Amniotic stem cell (primary cell): ENCODE measurements at places on chromosomes 13 and 19.
A peak's percentile ranks its signal among the peaks of the same experiment; 100 is the strongest.

DNA sequence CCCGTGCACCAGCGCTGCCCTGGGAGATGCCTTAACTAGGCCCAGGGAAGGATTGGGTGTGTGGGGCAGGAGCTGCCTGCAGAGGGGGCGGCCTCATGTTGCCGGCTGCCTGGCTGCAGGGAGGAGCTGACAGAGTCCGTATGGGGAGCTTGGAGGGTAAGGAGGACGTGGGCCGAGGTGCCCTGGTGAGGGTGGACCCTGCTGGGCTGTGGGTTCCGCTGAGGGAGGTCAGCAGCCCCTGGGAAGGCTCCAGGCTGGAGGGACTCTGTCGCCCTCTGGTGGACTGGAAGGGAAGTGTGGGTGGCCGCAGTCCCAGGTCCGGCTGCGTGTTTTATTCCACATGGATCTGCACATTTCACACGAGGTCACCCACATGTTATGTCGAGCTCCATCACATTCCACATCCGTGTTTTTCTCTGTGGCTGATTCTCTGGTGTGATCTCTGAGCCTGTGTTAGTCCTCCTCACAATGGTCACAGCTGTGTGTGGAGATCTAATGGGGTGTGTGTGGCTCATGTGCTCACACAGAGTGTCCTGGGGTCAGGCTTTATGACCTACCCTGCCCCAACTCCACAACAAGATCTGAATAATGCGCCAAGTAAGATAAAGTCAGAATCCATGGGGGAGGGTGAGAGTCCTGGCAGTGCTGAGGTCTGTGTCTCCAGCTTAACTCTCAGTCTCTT lies 1.8 kb upstream of the CEACAM8 start:
- DNase-seq: no peak

GRCh38 chr13:99288089-99288488 lies 19.1 kb downstream of the GPR183 start:
- no peak for DNase-seq

DNA sequence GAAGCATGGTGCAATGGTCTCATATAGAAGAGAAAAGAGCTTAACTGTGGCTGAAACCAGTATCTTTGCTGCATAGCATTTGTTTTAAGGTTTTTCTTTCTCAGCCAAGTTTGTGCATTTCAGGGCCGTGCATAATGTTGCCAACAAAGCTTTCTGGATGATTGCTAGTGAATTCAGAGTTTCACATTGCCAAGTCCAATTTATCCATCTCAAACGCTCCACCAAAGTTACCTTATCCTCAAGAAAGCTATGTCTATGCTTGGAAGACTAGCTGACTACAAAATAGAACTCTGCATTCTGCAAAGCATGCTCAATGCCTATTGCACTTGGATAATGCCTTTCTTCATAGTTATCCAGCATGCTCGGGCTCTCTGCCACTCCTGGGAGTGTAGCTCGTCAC lies 535.8 kb upstream of the SGCG start:
- DNase-seq: no peak

DNA sequence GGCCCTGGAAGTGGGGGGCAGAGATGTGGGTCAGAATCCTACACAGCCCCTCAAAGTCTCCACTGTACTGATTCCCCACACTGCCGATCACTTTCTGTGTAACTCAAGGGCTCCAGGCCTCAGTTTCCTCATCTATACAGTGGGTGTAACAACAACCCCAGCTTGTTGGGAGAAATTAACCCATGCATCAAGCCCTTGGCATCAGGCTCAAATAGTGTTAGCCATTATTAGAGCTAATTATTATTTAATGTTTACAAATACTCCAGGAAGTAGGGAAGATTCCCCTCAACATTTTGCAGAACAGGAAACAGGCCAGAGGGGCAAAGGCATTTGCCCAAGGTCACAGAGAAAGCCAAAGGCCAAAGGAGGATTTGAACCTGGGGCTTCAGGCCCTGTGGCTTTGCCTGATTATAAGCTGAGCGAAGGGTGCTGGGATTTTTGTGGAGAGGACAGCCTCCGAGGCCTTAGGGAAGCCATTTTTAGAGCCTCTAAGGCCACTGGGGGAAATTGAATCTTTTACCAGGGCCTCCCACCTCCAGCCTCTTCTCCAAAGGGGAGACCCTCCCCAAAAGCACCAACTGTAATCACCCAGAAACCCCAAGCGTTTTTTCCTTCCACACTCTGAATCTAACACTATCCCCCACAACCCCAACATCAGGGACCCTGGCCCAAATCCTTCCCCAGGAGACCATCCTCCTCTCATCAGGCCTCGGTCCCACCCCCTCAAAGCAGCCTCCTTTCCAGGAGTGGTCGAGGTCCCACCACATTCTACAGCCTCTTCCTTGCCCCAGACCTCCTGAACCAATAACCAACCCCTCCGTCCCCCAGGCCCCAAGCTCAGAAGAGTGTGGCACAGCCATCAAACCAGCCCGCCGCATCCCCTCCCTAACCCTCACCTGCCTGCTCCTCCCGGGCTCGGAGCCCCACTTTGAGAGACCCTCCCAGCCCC lies 1.1 kb downstream of the FKBP8 start:
- no peak for DNase-seq

DNA sequence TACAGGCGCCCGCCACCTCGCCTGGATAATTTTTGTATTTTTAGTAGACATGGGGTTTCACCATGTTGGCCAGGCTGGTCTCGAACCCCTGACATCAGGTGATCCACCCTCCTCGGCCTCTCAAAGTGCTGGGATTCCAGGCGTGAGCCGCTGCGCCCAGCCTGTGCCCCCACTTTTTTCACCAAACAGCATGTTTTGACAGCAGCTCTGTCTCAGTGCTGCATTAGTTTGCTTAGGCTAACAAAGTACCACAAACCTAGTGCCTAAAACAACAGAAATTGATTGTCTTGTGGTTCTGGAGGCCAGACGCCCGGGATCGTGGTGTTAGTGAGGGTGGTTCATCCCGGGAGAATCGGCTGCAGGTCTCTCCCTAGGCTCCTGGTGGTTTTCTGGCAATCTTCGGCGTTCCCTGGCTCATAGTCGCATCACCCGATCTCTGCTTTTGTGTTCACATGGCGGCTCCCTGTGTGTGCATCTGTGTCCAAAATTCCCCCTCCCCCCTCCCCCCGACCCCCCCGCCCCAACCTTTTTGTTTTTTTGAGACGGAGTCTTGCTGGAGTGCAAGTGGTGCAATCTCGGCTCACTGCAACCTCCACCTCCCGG lies 30.0 kb downstream of the MYH14 start:
- no peak for DNase-seq

GRCh38 chr19:45146251-45146650 lies 14.5 kb downstream of the NKPD1 start:
- no peak for DNase-seq

GRCh38 chr13:110479648-110480047 lies 81.9 kb downstream of the RAB20 start:
- no peak for DNase-seq

DNA sequence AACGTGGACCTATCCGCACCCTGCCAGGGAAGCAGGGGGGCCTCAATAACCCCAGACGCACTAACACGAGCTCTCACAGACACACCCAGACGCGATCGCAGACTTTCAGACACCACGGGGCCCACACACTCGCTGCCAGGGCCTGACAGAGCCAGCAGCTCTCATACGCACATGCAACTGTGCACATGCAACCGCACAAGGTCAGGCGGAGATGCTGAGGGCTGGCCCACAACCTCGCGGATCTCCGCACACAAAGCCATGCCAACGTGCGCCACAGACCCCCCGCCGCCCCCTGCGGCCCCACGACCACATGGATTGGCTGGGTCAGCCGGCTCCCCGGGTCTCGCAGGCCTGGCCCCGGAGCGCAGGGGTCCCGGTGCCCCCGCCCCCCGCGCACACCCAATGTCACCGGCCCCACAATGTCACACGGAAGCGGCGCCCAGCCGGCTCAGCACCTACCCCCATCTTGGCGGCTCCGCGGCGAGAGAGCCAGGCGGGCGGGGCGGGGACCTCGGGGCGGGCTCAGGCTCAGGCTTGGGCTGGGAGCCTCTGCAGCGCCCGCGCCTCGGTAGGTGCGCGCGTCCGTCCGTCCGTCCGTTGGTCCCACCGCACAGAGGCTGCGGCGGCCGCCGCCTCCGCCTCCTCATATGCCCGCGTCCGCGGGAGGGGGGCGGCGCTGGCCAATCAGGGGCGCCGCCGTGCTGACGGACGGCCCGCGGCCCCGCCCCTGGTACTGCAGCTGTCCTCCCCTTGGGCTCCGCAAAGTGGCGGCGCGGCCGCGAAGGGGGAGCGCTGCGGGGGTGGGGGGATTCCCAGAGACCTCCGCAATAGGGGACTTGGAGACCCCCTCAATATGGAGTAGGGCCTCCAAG lies at the start of gene ATP1A3:
Gene ATP1A3, minus strand, starts transcription at position 619 of the 872 bp plus-strand sequence. Its CDS starts 154 bp downstream, at position 465.
- no peak for DNase-seq

GRCh38 chr19:50563597-50563996 lies 4.6 kb downstream of the LRRC4B start:
- DNase-seq: no peak

- no peak for DNase-seq
Measured at GRCh38 chr19:57171551-57172081, 4.3 kb upstream of the DUXA start.

- no peak for DNase-seq
Measured at GRCh38 chr19:10670182-10670581, 16.0 kb downstream of the ILF3 start.

- no peak for DNase-seq
Measured at GRCh38 chr13:36520111-36520510, 87.8 kb downstream of the CCNA1 start.

DNA sequence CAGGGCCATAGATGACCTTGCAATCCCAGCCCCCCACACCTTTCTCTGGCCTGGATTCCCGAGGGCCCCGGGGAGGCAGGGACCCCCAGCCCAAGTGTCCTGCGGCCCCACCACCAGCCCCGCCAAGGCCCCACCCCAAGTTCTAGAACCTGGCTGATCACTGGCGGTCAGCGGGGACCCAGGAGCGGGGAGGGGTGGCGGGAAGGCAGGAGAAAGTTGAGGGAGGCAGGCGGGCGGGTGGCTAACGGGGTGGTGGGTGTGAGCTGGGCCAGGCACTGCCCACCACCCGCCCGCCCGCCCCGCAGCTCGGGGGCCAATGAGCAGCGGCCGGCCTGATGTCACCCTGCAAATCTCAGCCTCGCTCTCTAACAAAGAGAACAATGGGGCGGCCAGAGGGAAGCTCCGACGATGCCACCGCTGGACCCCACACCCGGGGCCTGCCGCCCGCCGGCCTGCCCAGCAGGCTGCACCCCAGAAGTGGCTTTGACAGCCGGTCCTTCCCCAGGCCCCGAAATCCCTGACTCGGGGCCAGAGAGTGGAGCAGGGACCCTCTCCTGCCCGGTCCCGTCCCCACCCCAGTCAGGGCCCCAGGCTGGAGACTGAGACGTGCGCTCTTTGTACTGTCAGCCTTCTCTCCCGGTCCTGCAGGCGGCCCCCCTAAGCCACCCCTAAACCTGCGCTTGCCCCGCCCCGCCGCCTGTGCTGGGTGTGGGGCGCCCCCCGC lies 1.6 kb downstream of the MEX3D start:
- peak; percentile 56 for DNase-seq

GRCh38 chr13:23087880-23088279 lies 92.9 kb upstream of the SGCG start:
- DNase-seq: no peak

DNA sequence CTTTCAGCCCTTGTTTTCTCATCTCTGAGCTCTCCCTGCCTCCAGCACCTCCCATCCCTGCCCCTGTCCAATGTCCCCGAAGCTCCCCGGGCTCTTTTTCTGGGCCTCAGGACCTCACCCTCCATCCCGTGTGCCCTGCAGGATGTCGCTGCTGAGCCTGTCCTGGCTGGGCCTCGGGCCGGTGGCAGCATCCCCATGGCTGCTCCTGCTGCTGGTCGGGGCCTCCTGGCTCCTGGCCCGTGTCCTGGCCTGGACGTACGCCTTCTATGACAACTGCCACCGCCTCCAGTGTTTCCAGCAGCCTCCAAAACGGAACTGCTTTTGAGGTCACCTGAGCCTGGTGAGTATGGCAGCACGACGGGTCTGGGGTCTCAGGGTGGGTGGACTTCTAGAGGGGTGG lies 51.1 kb upstream of the CYP4F8 start:
- DNase-seq: no peak

DNA sequence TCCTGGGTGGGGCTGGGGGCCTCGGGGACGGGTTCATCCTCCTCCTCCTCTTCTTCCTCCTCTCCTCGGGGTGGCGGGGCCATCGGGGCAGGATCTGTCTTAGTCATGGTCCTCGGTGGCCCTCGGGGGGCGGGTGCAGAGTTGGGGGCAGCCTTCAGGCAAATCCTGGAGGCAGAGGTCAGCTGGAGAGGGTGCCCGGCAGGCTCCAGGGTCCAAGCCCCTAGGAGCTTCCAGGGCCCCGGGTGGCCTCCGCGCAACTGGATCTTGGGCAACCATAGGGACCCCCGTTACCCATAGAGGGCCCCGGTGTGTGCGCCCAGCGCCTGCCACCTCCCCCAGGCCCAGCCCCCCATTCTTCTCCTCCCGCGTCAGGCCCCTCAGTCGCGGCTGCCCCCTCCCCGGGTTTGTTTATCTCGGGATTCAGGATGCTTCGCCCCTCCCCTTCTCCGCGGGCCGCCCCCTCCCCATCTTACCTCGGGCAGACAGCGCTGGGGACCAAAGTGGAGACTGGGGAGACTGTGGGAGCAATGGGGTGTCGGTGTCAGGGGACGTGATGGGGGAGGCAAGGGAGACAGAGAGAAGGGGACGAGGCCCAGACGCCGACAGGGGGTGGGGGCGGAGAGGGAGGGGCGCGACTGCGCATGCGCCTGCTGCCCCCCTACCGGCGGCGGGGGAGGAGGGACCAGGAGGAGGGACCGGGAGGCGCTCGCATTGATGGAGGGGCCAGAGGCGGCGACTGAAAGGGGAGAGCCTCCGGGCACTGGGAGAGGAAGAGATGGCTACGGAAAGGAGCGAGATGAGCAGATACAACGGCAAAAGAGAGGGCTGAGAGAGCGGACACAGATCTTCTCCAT lies at the start of gene CLIP3:
Gene CLIP3, minus strand, starts transcription at position 623 of the 854 bp plus-strand sequence. Its CDS starts 516 bp downstream, at position 107.
- no peak for DNase-seq

GRCh38 chr19:36973021-36973843 lies 57.1 kb downstream of the ZNF568 start:
- DNase-seq: peak; percentile 15

DNA sequence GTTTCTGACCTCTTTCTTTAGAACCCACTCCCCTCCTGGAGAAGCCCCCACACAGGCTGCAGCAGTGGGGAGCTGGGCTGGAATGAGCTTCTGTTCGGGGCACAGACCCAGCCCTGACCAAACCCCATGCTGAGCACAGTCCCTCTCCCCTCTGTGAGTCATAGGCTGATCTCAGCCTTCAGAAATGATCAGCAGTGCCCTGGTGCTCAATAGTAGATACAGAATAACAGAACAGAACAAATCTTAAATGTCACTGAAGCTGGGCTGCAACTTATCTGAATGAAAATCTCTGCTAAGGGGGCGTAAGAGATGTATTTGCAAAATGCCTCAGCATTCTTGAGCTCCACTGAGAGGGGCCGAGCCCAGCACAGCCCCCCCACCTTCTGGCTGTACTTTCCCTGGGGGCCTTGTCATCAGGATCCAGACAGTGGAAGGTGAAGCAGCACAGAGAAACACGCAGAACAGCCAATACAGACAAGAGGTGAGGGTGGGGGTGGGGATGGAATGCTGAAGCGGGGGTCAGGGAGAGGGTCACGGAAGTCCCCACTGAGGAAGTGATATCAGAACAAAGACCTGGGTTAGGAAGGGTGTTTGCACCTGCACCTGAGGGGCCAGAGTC lies 9.9 kb downstream of the ZNF665 start:
- DNase-seq: no peak
